Tibial nerve (tissue), 4 donors: ENCODE measurements at places on chromosomes 2 and 18. TPM values are rescaled to one million over a fixed set of nuclear protein-coding genes. Genes with fewer than 3 reads are reported as not detected.

The LBH gene
- 21.3 TPM for total RNA-seq

The AQP12A gene
- total RNA-seq: 1.2 TPM

The ADCYAP1 gene
- 0.63 TPM for total RNA-seq

The HNRNPLL gene
- total RNA-seq: 50.8 TPM

The SERPINB11 gene
- total RNA-seq: not detected

The KCNS3 gene
- 20.8 TPM for total RNA-seq

The NGEF gene
- total RNA-seq: 12.9 TPM

DNA sequence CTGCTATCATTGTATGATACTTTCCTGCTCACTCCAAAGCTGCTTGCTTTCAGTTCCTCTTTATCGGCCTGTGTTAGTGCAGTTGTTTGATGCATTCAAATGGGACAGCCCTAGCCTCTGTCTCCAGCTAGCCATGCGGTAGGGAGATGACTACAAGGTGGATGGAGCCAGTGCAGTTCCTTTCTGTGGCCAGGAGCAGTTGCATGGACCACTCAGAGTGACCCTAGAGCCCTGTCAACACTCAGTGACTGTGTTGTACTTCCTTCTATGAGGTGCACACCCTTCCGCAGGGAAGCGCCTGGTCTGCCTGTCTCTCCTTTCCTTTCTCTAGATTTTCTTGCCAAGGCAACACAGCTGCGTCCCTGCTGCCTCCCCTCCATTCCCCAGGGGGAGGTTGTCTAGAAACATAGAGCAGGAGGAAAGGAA lies 33.8 kb downstream of the KCNS3 start:
- DNase-seq: no peak

DNA sequence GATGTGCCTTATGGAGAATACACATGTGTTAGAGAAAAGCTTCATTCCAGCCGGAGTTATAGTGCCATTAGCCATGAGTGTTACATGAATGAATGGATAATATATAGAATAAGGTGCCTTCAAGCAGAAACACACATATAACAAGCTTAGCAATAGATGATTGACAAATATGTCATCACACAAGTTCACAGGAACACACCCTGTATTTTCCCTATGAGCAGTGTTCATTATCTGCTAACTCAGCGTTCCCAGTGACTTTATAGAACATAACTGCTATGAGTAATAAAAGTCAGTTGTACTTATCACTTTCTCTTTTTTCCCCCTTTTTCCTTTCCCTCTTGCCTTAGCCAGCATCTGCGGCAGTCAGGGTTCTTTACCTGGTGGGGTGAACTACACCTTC lies 65.1 kb downstream of the TIMM21 start:
- no peak for DNase-seq

- peak; percentile 16 for DNase-seq
Measured at GRCh38 chr2:188333751-188334524, 42.3 kb downstream of the GULP1 start.

GRCh38 chr2:222248256-222248655 lies 50.5 kb downstream of the PAX3 start:
- DNase-seq: no peak

GRCh38 chr2:79100285-79100684 lies 12.5 kb upstream of the REG1B start:
- no peak for DNase-seq

DNA sequence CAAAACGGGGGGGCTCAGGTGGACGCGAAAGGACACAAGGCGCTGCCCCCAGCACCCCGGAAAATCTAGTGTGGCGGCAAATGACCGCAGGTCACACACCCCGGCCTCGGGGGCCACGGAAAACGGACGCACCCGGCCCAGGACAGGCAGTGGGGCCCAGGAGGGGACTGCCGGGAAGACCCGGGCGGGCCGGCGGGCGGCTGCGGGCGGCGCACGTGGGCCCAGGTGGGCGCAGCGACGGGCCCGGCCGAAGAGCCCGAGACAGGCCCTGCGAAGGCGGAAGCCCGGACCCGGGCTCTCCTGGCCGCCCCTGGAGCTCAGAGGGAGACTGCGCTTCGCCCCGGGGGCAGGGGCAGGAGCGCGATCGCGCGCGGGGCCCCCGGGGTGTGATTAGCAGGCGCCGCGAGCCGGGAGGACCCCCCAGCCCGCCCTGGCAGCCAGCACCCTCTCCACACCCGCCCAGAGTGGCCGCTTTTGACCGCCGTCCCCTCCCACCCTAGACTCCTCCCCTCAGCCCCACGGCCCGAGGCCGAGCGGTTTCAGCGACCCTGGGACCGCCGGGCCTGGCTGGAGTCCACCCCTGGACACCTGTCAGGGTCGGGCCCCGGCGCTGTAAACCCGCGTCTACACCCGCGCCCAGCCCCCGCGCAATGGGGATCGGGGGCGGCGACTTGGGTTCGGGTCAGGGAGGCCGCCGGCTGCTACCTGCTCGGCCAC lies 773 bp downstream of the MBP start:
- DNase-seq: peak; percentile 48

- DNase-seq: no peak
Measured at GRCh38 chr2:130869441-130870160, 32.9 kb downstream of the ARHGEF4 start.

GRCh38 chr18:12911929-12912703 lies 28.1 kb upstream of the PTPN2 start:
- no peak for DNase-seq

GRCh38 chr2:142710336-142710735 lies 167.1 kb upstream of the KYNU start:
- DNase-seq: no peak

DNA sequence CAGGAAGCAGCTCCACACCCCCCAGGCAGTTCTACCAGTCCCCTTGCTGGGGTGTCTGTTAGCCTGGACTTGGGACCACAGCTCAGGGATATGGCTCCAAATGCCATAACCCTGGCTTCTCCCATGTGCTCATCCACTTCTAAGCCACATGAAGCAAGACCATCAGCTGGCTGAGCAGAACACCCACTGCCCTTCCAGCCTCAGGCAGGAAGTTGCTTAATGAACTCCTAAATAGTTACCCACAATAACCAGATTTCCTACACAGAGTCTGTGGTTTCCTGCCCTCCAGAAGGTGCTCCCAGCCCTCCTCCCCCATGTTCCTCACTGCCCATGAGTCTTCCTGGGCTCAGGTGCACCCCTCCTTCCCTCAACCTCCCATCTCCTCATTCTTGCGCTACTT lies 98.3 kb upstream of the EPC2 start:
- DNase-seq: no peak

DNA sequence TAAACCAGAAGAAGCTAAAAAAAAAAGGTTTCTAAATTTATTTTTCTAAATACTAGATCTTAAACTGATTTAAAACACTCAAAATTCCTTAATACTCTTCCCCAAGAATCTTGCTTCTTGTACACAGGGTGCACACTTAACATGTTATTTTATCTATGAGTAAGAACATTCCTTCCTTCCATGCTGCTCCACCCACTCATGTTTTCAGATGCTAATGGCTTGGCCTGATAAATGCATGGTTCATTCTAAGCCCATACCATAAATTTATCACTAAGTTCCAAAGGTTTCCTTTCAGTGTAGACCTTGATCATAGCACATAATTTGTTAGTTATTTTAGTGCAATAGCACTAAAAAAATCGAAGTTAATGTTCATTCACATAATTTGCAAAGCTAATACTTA lies 8.1 kb downstream of the FBXO48 start:
- DNase-seq: no peak

DNA sequence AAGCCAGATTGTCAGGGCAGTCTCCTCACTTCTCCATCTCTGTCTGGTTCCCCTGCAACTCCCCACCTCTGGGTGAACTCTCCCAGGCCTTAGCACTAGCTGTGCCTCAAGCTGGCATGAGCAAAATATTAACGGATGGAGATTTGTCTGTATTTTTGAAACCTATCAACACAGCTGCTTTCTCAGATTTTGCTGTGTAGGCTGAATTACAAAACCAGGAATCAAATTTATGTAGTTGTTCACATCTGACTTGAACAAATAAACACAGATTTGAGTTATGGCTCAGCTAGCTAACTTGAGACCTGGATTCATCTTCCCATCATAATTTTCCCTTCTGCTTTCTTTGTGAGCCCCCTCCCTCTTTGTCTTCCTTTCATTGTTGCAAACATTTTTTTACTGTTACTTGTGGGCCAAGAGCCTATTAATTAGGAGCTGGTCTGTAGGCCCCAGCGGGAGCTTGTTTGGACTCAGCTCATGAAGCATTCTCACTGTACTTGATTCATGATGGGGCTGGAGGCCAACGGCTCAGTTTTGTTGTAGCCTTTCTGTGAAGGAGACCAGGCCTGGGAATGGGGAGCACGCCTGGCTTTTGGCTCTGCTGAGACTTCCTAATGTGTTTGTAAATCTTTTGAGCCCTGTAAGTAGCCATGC lies 164.1 kb upstream of the GATA6 start:
- DNase-seq: no peak

- no peak for DNase-seq
Measured at GRCh38 chr2:31238906-31239592, 5.1 kb downstream of the EHD3 start.

- no peak for DNase-seq
Measured at GRCh38 chr2:73110168-73111072, 2.3 kb downstream of the RAB11FIP5 start.

- DNase-seq: no peak
Measured at GRCh38 chr2:169362894-169363559, 693 bp upstream of the LRP2 start.

DNA sequence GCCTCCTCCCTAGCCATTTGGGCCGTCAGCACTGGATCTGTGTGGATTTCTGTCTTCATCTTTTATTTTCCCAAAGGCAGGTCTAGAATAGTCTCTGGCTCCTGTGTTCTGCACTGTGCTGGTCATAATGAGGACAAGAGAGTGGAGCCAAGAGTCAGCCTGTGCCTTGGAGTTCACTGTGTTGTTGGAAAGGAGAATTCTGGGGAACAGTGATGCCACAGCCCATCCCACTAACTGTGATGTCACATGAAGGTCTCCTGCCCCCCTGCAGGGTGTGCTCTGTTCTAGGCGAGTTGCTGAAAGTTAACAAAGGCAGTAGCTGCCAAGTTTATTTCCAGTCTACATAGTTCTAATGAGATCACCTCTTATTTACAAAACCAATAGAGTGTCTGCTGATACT lies 248.5 kb downstream of the TPGS2 start:
- DNase-seq: peak; percentile 25
